Osteocyte (in vitro differentiated cells): ENCODE measurements at places on chromosomes 3 and 15. TPM values are rescaled to one million over a fixed set of nuclear protein-coding genes. Genes with fewer than 3 reads are reported as not detected.

- DNase-seq, result no peak
These were observed 67.5 kb downstream of the TMEM39A start for GRCh38 chr3:119395923-119396358.

TGM5 gene
- total RNA-seq, result not detected in 2 replicates

- DNase-seq, result no peak
These were observed 41.4 kb upstream of the CCDC80 start for GRCh38 chr3:112682361-112682760.

GRCh38 chr15:27095886-27096624 lies 125.1 kb downstream of the GABRG3 start:
- no peak for DNase-seq

GRCh38 chr3:36969540-36970432 lies 23.1 kb downstream of the EPM2AIP1 start:
- no peak for DNase-seq

DCP1A gene
- 20.8 and 24.2 TPM in 2 replicates for total RNA-seq

PP2D1 gene
- not detected in 2 replicates for total RNA-seq

GRCh38 chr3:174613173-174613572 lies 246.0 kb upstream of the NAALADL2 start:
- DNase-seq, result no peak

GRCh38 chr15:33581032-33581431 lies 270.3 kb downstream of the RYR3 start:
- DNase-seq, result no peak
